ENCODE measurements at places on chromosomes 3 and 15.
A peak's percentile ranks its signal among the peaks of the same experiment; 100 is the strongest.

DNA sequence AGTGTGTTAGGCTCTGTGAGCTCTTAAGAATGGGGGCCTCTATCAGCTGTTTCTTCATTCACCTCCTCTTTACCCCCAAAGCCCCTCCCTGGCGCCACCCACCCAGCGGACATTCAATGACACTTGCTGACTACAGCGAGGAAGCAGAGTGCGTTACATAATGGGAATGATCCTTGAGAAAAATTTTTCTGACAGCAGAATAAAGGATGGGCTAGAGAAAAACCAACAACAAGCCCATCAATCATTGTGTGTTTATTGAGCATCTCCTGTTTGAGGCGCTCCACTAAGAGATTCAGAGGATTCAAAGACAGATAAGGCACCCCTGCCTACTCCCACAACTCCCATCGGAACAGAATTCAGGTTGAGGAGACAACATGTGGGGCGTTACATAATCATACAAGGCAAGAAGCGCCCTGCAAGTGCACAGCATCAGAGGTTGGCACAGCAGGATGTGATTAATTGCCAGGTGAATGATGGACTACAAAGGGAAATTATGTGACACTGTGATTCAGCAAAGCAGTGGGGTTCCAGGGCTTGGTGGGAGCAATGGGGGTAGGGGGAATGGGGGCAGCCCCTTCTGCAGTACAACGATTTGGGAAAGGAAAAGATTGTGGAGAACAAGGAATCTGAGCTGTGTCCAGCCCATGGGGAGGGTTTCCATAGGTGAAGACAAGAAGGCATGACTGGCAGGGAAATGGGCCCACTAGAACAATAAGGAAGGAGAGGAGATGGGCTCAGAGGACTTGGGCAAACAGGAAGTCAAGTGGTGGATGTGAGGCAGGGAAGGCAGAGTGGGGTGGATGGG lies 141.3 kb upstream of the ATP2B2 start:
- no peak for DNase-seq

DNA sequence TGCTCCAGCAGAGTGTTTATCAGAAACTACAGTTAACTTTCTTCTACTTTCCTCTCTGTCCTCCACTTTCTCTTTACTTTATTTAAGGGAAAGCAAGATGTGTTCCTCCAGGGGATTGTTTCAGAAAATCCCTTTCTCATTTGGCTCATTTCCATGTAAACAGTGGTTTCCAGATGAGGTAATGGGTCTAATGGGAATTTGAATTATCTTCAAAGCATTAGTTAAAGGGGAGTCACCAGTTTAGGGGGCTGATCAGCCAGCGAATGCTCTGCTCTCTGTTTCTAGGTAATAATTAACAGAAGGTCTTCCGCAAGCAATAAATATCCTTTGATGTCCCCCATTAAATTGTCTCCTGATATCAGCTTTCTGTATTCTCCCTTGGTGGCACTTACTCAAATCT lies 30.4 kb upstream of the ZNF639 start:
- DNase-seq: peak; percentile 28

GRCh38 chr3:139534455-139534812 lies 5.1 kb downstream of the RBP1 start:
- peak; percentile 68 for DNase-seq

DNA sequence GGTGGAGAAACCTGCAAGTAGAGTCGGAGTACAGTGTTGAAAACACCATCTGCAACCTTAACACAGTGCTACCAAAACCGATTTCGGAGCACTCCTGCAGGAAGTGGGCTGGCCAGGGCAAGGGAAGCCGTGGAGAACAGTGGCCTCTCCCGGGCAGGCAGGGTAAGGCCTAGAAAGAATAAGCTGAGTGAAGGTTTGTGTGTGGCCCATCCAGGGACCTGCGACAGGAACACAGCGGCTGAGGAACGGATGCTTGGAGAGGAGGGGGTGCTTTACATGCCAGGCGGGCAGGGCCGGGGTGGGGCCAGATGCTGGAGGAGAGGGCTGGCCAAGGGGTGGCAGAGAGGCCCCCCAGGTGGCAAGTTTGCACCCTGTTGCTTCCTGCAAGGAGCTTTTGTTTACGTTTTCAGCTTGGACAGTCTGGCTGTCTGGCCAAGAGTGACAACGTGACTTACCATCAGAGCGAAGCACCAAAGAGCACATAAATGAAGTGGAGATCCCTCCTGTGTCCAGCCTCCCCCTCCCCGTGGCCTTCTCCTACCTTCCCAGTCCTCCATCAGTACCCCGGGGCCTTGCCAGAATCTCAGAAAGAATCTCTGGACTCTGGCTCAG lies 156.5 kb downstream of the PGPEP1L start:
- DNase-seq: peak; percentile 80

- no peak for DNase-seq
Measured at GRCh38 chr3:184880276-184881019, 68.5 kb downstream of the VPS8 start.

Measured in kidney tubule cell (primary cell).